ENCODE measurements at places on chromosomes 13 and 19.

GRCh38 chr13:87884884-87885283, 213.7 kb downstream of the SLITRK5 start:
- DNase-seq, result no peak

DNA sequence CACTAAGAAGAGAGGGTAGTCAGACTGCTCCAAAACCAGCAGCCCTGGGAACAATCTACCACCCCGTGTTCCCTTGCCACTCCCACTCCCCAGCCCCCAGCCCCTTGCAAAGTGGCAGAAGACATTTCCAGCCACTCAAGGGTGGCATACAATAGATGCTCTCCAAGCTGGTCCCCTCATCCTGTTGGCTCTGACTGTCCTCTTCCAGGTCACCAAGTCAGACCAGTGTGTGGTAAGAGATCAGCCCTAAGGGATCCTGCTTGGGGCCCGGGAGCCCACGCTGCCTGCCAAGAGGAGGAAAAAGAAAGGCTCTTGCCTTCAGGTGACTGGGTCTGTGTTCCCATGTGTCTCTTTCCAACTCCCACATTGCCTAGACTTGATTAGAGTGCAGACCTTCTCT, 25.0 kb downstream of the SERP2 start:
- no peak for DNase-seq

DNA sequence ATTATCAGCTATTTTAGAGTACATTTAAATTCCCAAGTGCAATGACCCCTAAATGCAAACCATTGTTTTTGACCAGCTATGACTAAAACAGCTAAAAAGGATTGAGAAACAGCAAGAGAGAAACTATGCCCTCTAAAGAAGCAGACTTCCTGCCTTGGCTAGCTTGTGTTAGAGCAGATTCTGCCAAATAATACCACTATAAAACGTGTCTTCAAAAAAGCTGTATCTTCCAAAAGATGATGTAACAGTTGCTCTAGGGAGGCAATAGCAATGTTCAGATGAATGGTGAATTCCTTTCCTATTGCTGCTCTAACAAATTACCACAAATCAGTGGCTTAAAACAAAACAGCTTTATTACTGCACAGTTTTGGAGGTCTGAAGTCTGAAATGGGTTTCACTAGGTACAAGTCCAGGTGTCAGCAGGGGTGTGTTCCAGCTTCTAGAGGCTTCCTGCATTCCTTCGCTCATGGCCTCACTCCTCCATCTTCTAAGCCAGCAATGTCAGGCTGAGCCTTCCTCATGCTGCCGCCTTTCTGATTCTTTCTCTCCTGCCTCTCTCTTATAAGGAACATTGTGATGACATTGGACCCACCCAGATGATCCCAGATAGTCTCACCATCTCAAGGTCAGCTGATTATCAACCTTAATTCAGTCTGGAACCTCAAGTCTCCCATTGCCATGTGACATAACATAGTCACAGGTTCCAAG, 84.5 kb downstream of the LRRC63 start:
- DNase-seq, result no peak

DNA sequence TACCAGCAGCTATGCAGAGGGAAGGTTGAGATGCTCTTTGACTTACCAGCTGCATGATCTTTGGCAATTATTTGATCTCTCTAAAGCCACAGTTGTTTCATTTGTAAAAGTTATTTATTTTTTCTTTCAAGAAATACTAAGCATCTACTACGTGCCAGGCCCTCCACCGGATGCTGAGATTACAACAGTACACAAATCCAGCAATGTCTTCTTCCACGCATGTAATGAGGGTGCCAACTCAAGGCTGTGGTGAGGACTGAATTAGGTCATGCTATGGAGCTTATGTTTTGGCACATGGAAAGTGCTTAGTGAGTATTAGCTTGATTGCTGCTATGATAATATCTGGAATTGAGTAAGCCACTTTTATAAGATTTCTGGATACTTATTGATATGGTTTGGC, 358.2 kb downstream of the IRS2 start:
- no peak for DNase-seq

DNA sequence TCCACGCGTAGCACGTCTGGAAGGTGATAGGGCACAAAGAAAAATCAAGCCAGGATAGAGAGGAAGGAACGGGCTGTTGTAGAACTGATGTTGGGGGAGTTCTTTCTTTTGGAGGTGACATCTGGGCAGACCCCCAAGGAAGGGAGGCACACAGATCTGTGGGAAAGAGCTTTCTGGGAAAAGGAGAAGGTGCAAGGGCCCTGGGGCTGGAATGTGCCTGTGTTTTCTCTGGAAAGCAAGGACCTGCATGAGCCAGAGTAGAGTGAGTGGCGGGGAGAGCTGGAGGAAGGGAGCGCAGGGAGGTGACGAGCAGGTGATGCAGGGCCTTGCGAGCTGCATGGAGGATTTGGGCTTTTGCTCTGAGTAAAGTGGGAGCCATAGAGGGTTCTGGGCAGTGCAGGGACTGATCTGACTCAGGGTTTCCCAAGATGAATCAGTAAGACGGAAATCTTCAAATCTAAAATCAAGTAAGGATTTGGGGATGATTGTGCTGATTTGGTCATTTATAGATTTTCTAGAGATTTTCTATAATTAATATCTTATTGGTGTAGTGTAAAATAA, 30.8 kb downstream of the SMARCA4 start:
- DNase-seq, result no peak

DNA sequence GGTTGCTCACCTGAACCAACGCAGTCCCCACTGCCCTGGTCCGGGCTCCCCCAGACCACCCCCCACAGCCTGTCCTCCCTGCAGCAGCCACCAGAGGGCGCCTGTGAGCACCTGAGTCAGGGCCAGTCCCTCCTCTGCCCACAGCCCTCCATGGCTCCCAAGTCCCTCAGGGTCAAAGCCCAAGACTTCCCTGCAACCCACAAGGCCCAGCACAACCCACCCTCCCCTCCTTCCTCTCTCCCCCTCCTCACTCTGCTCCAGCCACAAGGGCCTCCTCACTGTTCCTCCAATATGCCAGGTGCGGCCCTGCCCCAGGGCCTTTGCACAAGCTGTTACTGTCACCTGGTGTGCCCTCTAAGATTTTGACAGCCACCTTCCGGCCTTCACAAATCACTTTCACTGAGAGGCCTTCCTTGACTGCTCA, 10.9 kb downstream of the GNA15 start:
- DNase-seq, result peak; percentile 43

DNA sequence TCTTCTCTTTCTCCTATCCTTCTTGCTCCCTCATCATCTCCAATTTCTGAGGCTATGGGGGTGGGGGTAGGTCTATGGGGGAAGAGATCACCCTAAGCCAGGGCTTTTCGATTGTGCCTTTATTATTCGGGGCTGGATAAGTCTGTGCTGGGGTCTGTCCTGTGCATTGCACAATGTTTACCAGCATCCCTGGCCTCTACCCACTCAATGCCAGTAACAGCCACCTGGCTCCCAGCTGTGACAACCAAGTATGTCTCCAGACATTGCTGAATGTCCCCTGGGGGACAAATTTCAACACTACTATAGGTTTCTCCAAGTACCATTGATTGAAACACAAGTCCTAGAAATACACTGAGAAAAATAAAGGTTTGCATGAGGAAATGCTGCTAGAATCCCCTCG, 13.2 kb downstream of the CBY2 start:
- DNase-seq, result no peak
